Right lobe of liver (tissue), 6 donors: ENCODE measurements at places on chromosomes 7 and 10. TPM values are rescaled to one million over a fixed set of nuclear protein-coding genes. Genes with fewer than 3 reads are reported as not detected.

DNA sequence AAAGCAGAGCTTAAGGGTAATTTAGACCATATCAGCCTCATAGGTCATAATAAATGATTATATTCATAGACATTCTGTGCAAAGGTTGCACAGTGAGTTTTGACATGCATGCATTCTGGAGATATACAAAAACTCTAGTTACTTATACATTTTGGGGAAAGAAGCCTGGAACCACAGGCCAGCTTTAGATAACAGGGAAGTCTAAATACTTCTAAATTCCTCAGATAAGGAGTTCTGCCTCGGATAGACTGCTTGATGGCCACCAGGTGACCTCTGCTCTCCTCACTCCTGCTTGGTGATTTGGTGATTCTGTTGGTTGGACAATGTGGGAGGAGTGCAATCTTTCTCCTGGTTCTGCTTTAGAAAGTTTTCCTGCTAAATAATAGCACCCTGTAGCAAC, 77.9 kb downstream of the SGMS1 start:
- no peak overlapping the region for H3K4me3 ChIP-seq
- DNase-seq: no peak
- no peaks in the 10 kb centered on the region for H3K27me3 ChIP-seq
- H3K36me3 ChIP-seq: no peaks in the 10 kb centered on the region
- H3K4me1 ChIP-seq: no peaks in the 10 kb centered on the region

DNA sequence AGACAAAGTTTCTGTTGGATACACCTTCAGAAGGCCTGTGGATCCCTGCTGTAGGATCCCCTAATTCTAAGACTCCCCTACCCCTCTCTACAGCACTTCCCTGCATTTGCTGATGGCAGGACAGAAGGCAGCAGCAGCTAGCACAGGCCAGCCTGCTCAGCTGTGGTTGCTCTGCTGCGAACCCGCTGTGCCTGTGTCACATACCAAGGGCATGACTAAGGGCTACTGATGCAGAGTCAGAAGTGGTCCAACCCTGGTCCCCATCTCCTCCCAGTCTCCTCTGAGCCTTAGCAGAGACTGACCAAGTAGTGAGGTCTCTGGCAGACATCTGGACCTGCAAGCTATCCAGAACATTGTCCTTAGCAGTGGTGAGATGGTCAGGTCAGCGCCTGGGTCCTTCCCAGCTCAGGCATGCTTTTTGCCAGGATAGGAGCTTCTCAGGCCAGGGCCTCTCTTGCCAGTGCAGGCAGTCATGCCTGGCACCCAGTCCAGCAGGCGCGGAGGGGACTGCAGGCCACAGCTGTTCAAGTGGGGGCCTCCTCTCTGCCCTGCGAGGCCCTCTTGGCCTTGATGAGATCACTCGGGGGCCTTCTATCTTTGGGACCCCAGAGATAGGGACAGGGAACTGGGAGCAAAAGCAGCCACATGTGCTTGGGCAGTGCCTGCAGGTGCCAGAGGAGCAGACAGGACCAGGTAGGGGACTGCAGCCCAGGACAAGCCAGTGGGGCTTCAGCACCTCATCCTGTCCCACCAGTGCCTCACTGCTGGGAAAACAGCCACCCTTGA, 146.4 kb downstream of the ZNF248 start:
- no peak overlapping the region for H3K27ac ChIP-seq
- H3K36me3 ChIP-seq: no peaks in the 10 kb centered on the region
- no peak overlapping the region for H3K4me3 ChIP-seq

- no peak for DNase-seq
- H3K27me3 ChIP-seq: no peaks in the 10 kb centered on the region
- H3K36me3 ChIP-seq: peaks cover under 1% of the 10 kb centered on the region
- no peak overlapping the region for H3K27ac ChIP-seq
Observed at GRCh38 chr10:50316174-50316573, 64.9 kb upstream of the ASAH2 start.

DNA sequence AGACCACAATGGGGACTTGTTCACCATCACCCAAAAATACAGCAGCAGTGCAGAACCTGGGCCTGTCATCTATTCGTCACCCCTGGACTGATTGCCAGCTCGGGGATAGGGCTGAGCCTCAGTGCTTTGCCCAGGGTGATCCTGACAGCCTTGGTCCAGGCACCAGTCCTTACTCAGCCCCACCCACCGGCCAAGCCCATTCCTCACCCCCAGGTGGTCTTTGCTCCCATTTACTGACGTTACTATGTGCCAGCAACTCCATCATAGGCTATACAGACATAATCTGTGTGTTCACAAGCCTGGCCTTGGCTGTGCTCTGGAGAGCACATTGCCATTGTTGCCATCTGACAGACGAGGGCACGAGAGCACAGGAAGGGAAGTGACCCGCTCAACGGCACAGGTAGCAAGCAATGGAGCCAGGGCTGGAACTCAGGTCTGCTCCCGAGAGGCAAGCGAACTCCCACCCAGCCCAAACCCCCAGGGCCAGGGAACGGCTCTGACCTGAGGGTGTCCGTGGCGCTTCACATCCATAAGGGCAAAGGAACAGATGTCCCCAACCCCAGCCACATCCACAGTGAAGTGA, 6.8 kb downstream of the ATG9B start:
- no peak overlapping the region for H3K4me3 ChIP-seq
- H3K36me3 ChIP-seq: no peaks in the 10 kb centered on the region
- peaks cover 12% of the 10 kb centered on the region for H3K27me3 ChIP-seq
- H3K4me1 ChIP-seq: peaks cover 20% of the 10 kb centered on the region
- DNase-seq: no peak
- H3K27ac ChIP-seq: no peak overlapping the region

GRCh38 chr7:139394540-139394939, 34.8 kb downstream of the LUC7L2 start:
- no peak for DNase-seq
- H3K27ac ChIP-seq: no peak overlapping the region
- H3K4me3 ChIP-seq: no peak overlapping the region

Gene PIK3AP1
- 197 TPM for total RNA-seq

DNA sequence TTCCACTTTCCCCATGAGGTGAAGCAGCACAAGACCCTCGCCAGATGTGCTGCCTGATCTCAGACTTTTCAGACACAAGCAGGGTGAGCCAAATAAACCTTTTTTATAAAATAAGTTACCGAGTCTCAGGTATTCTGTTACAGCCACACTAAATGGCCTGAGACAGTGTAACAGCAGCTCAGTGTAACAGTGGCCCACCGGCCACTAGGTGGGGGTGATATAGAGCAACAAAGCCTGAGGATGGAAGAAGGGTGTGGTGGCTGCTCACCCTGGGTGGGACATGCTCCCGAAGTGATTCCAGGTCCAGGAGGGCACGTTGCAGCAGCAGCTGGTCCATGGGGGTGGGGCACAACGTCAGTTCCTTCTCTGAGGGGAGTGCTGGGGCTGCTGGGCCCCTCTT, 44.6 kb downstream of the BMS1 start:
- no peak for DNase-seq
- H3K27ac ChIP-seq: no peak overlapping the region
- H3K4me1 ChIP-seq: no peaks in the 10 kb centered on the region
- no peak overlapping the region for H3K4me3 ChIP-seq
- peaks cover 13% of the 10 kb centered on the region for H3K36me3 ChIP-seq
- H3K27me3 ChIP-seq: no peaks in the 10 kb centered on the region

GRCh38 chr7:134731616-134732015, 47.8 kb upstream of the CALD1 start:
- H3K4me3 ChIP-seq: no peak overlapping the region
- no peaks in the 10 kb centered on the region for H3K36me3 ChIP-seq
- no peaks in the 10 kb centered on the region for H3K27me3 ChIP-seq
- no peak overlapping the region for H3K27ac ChIP-seq
- no peak for DNase-seq

Gene ANKRD1
- 0.46 TPM for total RNA-seq
